HT-29 (cell line): ENCODE measurements at places on chromosomes 11 and 22. TPM values are rescaled to one million over a fixed set of nuclear protein-coding genes. Genes with fewer than 3 reads are reported as not detected.

- DNase-seq, result peak; percentile 66
Measured at GRCh38 chr11:78420255-78420764, 2.7 kb upstream of the GAB2 start.

FGF4 gene
- total RNA-seq, result not detected in 2 replicates

GRCh38 chr22:33772745-33773144 lies 147.5 kb downstream of the LARGE1 start:
- DNase-seq, result no peak

GRCh38 chr11:13289081-13289480 lies 11.5 kb downstream of the BMAL1 start:
- peak; percentile 25 for DNase-seq

SMTN gene
- total RNA-seq, result 76.5 and 80.4 TPM in 2 replicates

GRCh38 chr11:103545551-103545950 lies 436.3 kb downstream of the DYNC2H1 start:
- DNase-seq, result no peak

CACNA1I gene
- 0.03 TPM in 1 of 2 replicates, not detected in the other for total RNA-seq

- DNase-seq, result peak; percentile 3
Measured at GRCh38 chr11:55106391-55106790, 155.6 kb upstream of the TRIM48 start.

GAB4 gene
- total RNA-seq, result not detected in 2 replicates
